ENCODE measurements at places on chromosomes 12 and 14. TPM values are rescaled to one million over a fixed set of nuclear protein-coding genes. Genes with fewer than 3 reads are reported as not detected.

DNA sequence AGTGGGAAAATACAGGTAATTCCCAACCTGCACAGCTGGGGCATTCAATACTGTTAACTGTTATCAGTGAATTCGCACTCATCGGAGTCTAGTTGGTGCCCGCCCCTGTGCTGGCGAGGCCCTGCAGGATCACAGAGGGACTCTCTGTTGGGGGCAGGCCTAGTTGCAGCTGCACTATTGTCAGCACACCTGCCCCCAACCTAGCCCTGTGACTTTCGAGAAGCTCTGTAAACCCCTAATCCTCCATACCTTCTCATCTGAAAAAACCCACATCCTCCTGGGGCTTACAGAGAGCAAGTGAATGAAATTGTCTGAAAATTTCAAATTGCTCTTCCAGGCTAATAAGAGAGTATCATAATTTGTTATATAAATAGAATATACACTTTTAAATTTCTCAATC is 132.2 kb upstream of the NUDT4 start:
- no peak overlapping the region for H3K27ac ChIP-seq
- no peak overlapping the region for H3K4me3 ChIP-seq
- no peak for DNase-seq
- no peaks in the 10 kb centered on the region for H3K4me1 ChIP-seq
- no peaks in the 10 kb centered on the region for H3K27me3 ChIP-seq
- H3K36me3 ChIP-seq: no peaks in the 10 kb centered on the region

GRCh38 chr12:120488057-120488640 is 7.8 kb upstream of the DYNLL1 start:
- H3K27ac ChIP-seq: no peak overlapping the region
- H3K36me3 ChIP-seq: no peaks in the 10 kb centered on the region
- H3K4me1 ChIP-seq: no peaks in the 10 kb centered on the region
- no peak overlapping the region for H3K4me3 ChIP-seq

- peaks cover 21% of the 10 kb centered on the region for H3K27me3 ChIP-seq
- no peak for DNase-seq
- H3K27ac ChIP-seq: no peak overlapping the region
- H3K4me3 ChIP-seq: no peak overlapping the region
- no peaks in the 10 kb centered on the region for H3K36me3 ChIP-seq
- no peaks in the 10 kb centered on the region for H3K4me1 ChIP-seq
Measured at GRCh38 chr12:116709768-116710167, 28.1 kb downstream of the SPRING1 start.

DNA sequence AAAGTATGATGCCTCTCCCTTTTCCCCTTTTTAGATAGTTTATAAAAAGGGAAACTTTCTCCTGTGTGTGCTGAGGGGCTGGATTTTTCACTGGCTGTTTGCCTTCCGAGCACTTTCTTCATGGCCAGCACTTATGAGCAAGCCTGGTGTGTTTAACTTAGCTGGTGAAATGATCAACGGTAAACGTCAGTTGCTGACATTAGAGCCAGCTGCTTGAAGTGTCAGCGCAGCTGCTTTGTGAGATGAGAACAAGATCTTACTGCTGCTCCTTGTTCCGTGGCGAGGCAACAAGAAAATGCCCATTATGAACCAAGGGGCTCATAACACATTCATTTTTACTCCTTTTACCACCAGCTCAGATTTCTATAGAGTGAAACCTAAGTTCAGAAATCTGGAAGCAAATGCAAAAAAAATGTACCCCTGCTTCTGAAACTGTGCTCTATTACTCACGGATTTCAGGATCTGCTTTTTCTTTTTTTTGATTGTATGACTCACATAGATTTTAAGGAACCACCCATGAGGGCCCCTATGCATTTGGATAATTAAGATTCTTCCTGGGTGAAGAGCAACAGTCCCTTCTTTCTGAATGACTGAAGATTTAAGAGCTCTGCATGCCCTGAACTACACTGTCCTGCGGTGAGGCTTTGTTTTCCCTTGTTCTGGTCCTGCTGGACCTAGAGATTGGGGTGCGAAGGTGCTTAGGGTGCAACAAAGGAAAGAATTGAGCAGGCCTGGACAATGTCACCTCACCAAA is 74.3 kb upstream of the CPM start:
- peak overlapping the region; percentile 7 for H3K27ac ChIP-seq
- peaks cover 18% of the 10 kb centered on the region for H3K4me1 ChIP-seq
- H3K36me3 ChIP-seq: no peaks in the 10 kb centered on the region

DNA sequence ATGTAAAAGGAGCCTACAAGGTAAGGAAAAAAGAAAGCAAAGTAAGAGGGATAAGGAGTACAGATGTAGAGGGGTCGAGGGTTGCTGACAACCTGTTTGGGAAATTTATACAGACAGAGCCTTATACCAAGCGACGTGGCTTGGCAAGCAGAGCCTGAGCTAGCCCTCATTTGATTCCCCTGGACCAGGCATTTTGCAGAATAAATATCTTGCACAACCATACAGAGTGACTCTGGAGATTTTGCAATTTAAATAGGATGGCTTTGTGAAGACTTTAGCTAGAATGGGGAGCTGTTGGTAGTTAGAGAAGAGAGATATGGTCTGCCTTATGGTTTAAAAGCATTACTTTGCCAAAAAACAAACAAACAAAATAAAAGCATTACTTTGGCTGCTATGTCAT is 11.1 kb upstream of the ANO6 start:
- no peak overlapping the region for H3K4me3 ChIP-seq
- H3K4me1 ChIP-seq: no peaks in the 10 kb centered on the region
- no peaks in the 10 kb centered on the region for H3K36me3 ChIP-seq

Gene ATG2B
- 14.2 TPM for total RNA-seq

Gene DHRS1
- 30.3 TPM for total RNA-seq

Gene BEGAIN
- 0.54 TPM for total RNA-seq

Data from astrocyte (in vitro differentiated cells and primary cell).